ENCODE measurements at places on chromosomes 16 and 17.

GRCh38 chr17:74860872-74861661 is 1.4 kb upstream of the GRIN2C start:
- peak; percentile 30 for DNase-seq

DNA sequence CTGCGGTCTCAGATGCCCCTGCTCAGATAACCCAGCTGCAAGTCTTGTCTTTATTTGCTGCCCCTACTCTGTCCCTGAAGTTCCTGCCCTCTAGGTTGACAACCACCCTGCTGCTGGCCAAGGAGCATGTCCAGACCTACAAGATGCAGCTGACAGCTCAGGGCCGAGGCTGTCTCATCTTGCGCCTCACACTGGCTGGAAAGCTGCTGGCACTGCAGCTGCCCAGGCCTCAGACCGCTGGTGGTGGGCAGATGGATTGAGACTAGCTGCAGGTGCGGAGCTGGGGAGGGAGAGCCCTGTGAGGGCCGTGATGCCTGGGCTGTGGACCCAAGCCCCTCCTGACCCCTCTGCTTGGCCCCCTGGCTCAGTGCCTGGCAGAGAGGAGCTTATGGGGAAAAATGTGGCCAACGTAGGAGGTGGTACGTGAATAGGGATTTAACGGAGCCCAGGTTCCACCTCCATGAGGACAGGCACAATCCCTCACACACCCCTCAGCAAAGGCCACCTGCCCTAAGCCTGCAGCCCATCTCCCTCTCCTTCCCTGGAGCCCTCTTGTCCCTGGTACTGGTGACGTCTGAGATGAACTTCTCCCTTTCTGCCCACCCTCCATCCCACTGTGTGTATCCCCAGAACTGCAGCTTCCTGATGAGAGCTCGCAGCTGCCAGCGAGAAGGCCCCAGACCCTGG is 8.3 kb upstream of the GALK1 start:
- no peak for DNase-seq

DNA sequence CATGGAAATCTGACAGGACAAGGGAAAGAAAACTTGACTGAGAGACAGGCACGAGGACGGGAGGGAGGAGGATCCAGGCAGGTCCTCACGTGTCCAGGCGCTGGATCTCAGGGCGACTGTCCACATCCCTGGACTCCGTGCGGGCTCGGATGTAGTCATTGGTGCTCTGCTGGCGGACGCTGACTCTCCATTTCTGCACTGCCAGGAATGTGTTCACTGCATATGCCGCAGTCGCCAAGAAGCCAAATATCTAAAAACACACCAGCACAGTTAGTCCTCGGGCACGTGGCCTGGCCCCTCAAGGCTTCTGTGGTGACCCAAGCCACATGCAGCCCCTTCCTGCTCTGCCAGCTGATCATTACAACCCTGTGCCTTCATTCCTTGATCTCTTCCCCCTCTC is 17.5 kb downstream of the CMTM3 start:
- no peak for DNase-seq

DNA sequence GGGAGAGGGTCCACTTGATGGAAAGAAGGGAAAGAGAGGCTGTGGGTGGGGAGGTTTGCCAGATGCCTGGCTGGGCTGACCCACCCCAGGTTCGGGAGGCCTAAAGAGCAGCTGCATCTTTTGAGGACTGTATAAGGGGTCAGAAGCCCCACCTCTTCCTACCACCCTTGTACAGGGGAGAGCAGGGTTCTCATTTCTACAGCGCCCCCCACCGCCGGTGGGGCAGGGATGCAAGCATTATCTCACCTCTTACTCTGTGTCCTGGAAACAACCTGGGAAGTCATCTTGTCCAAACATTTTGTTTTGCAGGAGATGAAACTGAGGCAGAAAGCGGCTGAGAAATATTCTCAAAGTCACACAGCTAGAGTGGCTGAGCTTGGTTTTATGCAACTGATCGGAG is 22.5 kb upstream of the CCDC182 start:
- no peak for DNase-seq

DNA sequence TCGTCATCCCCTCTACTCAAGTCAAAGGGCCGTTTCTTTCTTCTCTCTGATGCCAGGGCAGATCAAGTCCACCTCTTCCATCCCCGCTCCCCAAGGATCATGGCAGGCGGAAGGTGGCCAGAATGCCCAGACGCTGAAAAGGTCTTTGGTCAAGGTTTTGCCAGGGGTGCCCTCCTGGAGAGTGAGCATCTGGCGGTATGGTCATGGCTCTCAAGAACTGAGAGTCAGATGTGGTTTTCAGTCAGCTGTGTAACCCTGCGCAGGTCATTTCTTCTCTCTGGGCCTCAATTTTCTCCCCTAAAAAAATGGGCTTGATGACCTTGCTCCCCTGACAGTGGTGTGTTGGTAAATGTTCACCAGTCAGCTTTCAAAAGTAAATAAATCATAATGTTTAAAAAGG is 12.4 kb downstream of the FOXN1 start:
- no peak for DNase-seq

GRCh38 chr16:89122322-89122851 is 28.7 kb downstream of the ACSF3 start:
- peak; percentile 74 for DNase-seq

DNA sequence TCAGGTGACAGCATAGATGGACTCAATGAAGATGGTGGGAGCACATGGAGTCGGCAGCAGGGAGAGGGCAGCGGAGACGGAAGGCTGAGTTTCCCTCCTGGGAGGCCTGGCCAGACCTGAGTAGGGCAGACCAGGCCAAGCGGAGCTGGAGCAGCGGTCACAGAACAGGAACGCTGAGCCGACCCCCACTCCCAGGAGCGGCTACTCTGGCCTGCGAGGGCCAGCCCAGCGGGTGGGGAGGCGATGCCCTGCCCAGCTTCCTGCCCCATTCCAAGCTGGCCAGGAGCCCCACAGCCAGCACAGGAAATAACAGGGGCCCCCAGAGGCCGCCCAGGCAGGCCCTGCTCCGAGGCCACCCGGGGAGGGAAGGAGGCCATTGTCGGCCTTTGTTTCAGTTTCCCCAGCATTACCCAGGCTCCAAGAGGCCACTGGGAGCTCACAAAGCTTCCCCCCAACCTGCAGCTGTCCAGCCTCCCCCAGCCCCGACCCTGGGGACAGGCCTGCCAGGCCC is 79.8 kb downstream of the ZNF423 start:
- DNase-seq = no peak

DNA sequence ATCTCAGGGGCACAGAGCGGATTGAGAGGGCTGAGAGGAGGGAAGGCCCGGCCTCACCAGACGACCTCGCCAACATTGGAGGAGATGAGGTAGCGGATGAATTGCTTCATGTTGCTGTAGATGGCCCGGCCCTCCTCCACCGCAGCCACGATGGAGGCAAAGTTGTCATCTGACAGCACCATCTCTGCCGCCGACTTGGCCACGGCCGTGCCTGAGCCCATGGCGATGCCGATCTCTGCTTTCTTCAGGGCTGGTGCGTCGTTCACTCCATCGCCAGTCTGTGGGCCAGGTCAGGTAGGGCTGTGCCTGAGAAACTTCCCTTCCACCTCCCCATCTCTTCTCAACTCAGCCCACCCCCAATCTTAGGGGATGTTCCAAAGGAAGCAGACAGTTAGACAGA is 21.1 kb upstream of the P2RX1 start:
- DNase-seq = no peak

- DNase-seq = no peak
Measured at GRCh38 chr17:55730380-55730779, 7.7 kb upstream of the TMEM100 start.

DNA sequence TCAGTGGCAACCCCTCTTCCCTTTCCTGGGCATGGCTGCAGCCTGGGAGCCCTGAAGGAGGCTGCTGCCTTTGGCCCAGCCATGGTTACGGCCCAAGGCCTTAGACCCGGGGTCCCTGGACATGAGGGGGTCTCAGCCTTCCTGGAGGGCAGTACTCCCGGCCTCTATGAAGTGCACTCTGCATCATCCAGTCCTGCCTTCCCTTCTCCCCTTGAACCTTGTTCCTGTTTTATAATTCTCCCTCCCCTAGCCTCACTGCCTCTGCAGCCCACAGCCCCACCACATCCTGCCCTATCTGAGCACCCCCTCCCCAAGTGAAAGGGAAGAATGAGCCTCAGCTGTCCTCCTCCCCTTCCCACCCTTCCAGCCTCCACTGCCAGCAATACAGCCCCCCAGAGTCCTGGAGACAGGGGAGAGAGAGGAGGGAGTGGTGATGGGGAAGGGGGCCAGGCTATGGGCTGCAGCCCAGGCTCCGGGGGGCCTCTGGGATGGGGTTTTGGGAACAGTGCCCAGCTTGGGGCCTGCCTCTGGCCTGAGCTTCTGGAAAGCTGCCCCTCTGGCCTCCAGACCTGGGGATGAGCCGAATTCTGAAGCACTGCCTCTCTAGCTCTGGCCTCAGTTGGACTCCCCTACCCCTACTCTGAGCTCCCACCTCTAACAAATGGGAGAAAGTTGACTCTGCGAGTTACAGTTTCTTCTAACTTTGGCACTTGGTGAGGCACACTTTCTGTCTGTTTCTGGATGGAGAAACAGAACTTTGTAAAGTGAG is 7.6 kb downstream of the CCR7 start:
- DNase-seq = no peak

GRCh38 chr16:9311303-9311954 is 220.0 kb downstream of the HAPSTR1 start:
- no peak for DNase-seq

GRCh38 chr17:4859816-4860625 is 26.9 kb downstream of the MINK1 start:
- no peak for DNase-seq

All from activated T-cell treated with anti-CD3 and anti-CD28 coated beads, Interleukin-2, amount 50 U/mL, for 1 hour (primary cell).